ENCODE measurements at places on chromosomes 2 and 18.

GRCh38 chr18:12293831-12294230 is 14.2 kb upstream of the TUBB6 start:
- no peaks in the 10 kb centered on the region for H3K27me3 ChIP-seq
- no peaks in the 10 kb centered on the region for H3K36me3 ChIP-seq
- no peak overlapping the region for H3K4me3 ChIP-seq
- no peak overlapping the region for H3K27ac ChIP-seq
- no peak for DNase-seq
- no peaks in the 10 kb centered on the region for H3K4me1 ChIP-seq

DNA sequence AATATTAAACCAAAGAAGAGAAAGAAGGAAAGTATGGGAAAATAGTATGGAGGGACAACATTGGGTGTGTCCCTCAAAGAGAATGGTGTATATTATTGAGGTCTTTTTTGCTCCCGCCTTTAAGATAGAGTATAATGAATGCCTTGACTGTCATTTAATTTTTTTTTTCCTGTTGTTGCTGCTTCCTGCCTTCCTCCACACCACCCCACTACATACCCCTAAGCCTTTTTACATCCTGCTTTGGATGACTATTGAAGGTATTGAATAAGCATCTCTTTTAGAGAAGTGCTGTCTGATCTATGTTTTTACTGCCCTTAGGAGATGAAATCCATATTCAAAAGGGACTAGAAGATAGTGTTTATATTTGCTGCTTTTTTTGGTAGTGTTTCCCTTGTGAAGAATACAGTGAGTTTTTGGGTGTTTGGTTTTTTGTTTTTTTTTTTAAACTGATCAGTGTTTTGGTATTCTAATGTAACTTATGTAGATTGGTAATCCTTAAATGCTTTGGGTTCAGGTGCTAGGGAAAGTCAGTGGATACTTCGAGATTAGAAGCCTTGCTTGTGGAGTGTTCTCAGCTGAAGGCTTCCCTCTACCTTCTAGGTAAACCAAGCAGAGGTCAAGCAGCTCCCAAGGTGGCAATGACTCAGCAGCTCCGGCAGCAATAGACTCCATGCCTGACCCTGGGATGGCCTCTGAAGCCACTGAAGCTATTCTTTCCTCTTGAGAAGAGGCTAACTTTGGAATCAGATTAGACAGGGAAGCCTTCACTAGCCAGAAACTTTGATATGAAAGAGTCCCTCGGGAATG is 5.0 kb downstream of the FZD7 start:
- H3K4me1 ChIP-seq = peaks cover 11% of the 10 kb centered on the region
- no peak overlapping the region for H3K4me3 ChIP-seq
- peak overlapping the region; percentile 1 for H3K27ac ChIP-seq
- no peaks in the 10 kb centered on the region for H3K27me3 ChIP-seq

DNA sequence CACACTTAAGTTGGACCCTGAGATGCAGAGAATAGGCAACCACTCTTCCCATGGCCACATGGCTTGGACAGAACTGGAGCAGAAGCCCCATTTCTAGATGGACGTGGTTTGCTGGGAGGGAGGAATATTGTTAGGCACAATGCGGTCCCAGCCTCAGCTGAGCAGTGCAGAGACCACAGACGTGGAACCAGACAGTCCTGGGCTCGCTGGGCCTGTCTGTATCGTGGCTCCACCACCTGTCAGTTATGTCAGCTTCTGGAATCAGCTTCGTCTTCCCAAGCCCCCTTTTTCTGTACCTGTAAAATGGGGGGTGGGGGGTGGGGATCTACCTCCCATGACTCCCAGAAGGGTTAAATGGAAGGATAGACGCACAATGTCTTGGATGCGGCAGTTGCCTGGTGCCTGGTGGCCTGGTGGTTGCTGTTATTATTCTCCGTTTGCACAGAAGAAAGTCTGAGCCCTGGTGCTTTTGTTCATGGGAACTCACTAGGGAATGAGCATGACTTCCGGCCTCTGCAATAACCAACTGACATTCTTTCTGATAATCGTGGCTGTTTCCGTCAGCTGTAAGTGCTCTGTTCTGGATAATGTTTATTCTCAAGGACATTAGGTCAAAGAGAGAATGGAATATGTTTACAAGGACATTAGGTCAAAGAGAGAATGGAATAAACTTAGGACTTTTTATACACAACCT is 31.4 kb downstream of the COLEC11 start:
- peak; percentile 33 for DNase-seq

GRCh38 chr2:181231886-181232621 is 225.1 kb upstream of the ITGA4 start:
- H3K4me1 ChIP-seq = no peaks in the 10 kb centered on the region
- H3K27ac ChIP-seq = no peak overlapping the region
- H3K4me3 ChIP-seq = no peak overlapping the region
- no peak for DNase-seq
- H3K27me3 ChIP-seq = no peaks in the 10 kb centered on the region

DNA sequence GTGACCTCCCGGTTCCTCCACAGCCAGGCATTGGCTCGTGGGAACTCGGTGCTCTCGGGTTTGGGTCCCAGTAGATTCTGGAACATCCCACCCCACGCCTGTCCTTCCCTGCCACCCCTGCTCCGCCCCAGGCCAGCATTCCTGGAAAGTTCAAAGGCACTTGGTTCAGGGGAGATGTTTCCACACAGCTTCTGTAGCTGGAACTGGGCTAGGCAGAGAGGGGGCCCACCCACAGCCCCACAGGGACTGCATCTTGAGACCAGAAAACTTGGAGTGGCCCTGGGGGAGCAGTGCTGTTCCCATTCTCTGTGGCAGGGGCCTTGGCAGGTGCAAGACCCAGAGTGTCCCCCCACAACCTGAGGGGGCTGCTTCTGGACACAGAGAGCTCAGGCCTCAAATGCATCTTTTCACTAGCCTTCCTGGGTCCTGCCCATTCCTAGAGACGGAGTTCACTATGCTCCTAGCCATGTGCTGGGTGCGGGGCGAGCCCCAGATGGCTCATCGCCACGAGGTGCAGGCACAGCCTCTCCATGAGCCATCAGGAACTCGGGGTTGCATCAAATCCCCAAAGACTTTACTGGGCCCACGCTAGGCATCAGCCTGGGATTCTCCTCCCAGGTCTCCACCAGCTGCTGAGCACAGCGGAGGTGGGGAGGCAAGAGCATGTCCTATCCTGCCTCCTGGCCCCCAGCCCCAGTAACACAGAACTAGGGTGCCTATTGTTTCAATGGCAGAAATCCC is 68.7 kb downstream of the ZFP36L2 start:
- H3K36me3 ChIP-seq = no peaks in the 10 kb centered on the region
- peak overlapping the region; percentile 98 for H3K27ac ChIP-seq
- H3K27me3 ChIP-seq = no peaks in the 10 kb centered on the region
- DNase-seq = no peak
- H3K4me1 ChIP-seq = peaks cover 34% of the 10 kb centered on the region
- no peak overlapping the region for H3K4me3 ChIP-seq

- DNase-seq = no peak
- no peak overlapping the region for H3K27ac ChIP-seq
- H3K27me3 ChIP-seq = no peaks in the 10 kb centered on the region
- no peaks in the 10 kb centered on the region for H3K4me1 ChIP-seq
- no peak overlapping the region for H3K4me3 ChIP-seq
- H3K36me3 ChIP-seq = no peaks in the 10 kb centered on the region
Measured at GRCh38 chr2:225310745-225311144, 88.8 kb upstream of the NYAP2 start.

DNA sequence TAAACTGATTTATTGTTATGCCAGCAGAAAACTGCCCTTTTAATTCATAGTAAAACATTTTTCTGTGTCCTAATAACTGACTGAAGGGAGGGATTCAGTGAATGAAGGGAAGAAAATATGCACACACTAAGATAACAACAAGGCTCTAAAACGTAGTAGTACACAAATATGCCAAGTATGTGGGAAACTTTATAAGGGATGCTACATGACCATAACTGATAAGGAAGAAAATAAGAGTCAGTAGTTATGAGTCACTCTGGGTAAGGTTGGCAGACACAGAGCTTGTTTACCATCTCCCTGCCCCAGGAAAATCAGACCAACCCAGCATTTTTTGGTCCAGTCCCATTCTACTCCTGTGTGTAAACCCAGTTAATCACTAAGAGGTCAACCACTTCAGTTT is 124.2 kb downstream of the RPRM start:
- DNase-seq = no peak
- no peak overlapping the region for H3K27ac ChIP-seq
- no peak overlapping the region for H3K4me3 ChIP-seq
- no peaks in the 10 kb centered on the region for H3K36me3 ChIP-seq
- H3K4me1 ChIP-seq = no peaks in the 10 kb centered on the region

- H3K4me3 ChIP-seq = no peak overlapping the region
- no peaks in the 10 kb centered on the region for H3K27me3 ChIP-seq
- H3K4me1 ChIP-seq = no peaks in the 10 kb centered on the region
Measured at GRCh38 chr2:38552259-38552658, 50.5 kb downstream of the HNRNPLL start.

DNA sequence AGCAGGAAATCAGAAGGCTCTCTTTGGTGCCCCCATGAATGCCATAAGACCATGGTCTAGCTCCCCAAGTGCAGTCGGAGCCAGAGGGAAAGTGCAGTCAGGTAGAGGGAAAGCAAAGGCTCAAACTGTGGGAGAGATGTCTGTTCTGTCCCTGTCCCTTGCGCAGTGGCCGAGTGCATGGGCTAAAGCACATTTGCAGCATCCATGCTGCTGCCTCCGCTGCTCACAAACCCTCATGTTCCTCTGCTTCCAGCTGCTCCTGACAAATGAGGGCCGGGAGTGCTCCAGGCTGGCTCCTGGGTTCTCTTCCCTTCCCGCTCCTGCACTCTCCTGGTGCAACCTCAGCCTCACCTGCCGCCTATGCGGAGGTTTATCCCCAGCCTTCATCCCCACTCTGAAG is 34.2 kb downstream of the SCTR start:
- DNase-seq = no peak
- no peaks in the 10 kb centered on the region for H3K27me3 ChIP-seq
- H3K4me3 ChIP-seq = no peak overlapping the region

DNA sequence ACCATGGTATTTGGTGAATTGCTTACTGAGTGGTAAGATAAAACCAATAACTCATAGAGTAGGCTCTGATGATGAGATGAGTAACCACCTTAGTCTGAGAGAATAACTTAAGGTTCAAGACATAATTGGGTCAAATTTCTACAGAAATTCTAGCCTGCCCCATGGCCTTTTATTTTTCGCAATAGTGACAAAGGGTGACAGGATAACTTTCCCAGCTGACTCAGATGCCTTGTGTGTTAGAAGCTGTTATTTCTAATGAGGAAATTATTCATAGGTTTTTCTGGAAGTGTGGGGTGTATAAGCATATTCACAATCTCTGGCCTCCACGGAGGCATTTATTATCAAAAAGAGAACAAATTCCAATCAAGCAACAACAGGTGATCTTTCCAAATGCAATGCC is 159.0 kb downstream of the NUP35 start:
- no peaks in the 10 kb centered on the region for H3K4me1 ChIP-seq
- no peaks in the 10 kb centered on the region for H3K27me3 ChIP-seq
- H3K4me3 ChIP-seq = no peak overlapping the region
- H3K27ac ChIP-seq = no peak overlapping the region
- DNase-seq = no peak
- no peaks in the 10 kb centered on the region for H3K36me3 ChIP-seq

GRCh38 chr2:157257312-157258252 is at the start of gene GALNT5:
Gene GALNT5 (plus strand): TSS chr2:157257705. CDS start chr2:157258083, 378 bp downstream.
- peak within 1 kb of the TSS; percentile 33 for H3K27ac ChIP-seq
- H3K4me1 ChIP-seq = no peaks in the 10 kb centered on the region
- no peaks in the 10 kb centered on the region for H3K27me3 ChIP-seq
- no peaks in the 10 kb centered on the region for H3K36me3 ChIP-seq
- DNase-seq = peak; percentile 57
- H3K4me3 ChIP-seq = no peak within 1 kb of the TSS

- peaks cover 10% of the 10 kb centered on the region for H3K4me1 ChIP-seq
- no peak overlapping the region for H3K4me3 ChIP-seq
Measured at GRCh38 chr2:113167115-113167932, 6.4 kb upstream of the PSD4 start.

- H3K27me3 ChIP-seq = no peaks in the 10 kb centered on the region
- no peak overlapping the region for H3K4me3 ChIP-seq
- no peaks in the 10 kb centered on the region for H3K36me3 ChIP-seq
- no peak overlapping the region for H3K27ac ChIP-seq
Measured at GRCh38 chr2:209431701-209432100, 7.9 kb downstream of the MAP2 start.

DNA sequence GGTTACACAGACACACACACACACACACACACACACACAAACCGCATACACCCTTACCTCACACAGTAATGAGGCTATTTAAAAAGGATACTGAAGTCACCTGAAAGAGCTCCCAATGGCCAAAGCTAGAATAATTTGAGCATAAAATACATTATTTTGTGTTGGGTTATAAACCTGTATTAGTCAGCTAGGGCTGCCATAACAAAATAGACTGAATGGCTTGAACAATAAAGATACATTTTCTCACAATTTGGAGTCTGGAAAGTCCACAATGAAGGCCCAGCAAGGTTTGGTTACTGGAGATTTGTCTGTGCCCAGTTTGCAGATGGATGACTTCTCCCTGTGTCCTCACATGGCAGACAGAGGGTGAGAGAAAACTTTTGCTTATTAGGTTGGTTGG is 605.4 kb upstream of the REG3G start:
- H3K27ac ChIP-seq = no peak overlapping the region
- H3K27me3 ChIP-seq = no peaks in the 10 kb centered on the region
- no peaks in the 10 kb centered on the region for H3K4me1 ChIP-seq
- DNase-seq = no peak

- no peak overlapping the region for H3K27ac ChIP-seq
- DNase-seq = no peak
- no peaks in the 10 kb centered on the region for H3K27me3 ChIP-seq
- H3K4me1 ChIP-seq = no peaks in the 10 kb centered on the region
Measured at GRCh38 chr18:60027397-60027796, 127.6 kb downstream of the PMAIP1 start.

DNA sequence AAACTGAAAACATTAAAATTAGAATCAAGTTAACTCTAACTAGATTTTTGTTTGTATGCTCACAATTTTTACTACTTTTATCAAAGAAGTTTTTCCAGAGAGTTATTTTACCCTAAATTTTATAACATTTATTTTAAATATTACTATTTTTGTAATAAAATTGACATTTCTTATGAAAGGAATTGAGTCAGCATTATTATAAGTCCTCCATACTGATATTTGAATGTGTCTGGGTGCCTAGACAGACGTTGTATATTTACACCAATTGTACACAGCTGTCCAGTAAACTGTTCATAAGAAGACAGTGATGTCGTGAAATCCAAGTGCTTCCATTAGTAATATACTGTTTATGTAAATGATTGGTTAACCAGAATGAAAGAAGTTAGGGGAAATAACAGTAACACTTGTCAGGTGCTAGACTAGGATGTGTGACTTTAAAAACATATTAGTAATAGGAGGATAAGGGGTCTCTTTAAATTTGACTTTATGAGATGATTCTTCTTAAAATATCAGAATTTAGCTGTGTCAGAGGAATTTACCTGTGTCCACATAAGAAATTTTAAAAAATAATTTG is 73.7 kb downstream of the TANK start:
- DNase-seq = no peak
- H3K4me1 ChIP-seq = no peaks in the 10 kb centered on the region
- no peaks in the 10 kb centered on the region for H3K36me3 ChIP-seq
- H3K4me3 ChIP-seq = no peak overlapping the region
- no peak overlapping the region for H3K27ac ChIP-seq

- H3K4me3 ChIP-seq = no peak overlapping the region
- H3K27ac ChIP-seq = no peak overlapping the region
- H3K36me3 ChIP-seq = no peaks in the 10 kb centered on the region
- DNase-seq = no peak
- H3K27me3 ChIP-seq = no peaks in the 10 kb centered on the region
Measured at GRCh38 chr2:176969642-176970359, 242.8 kb upstream of the HNRNPA3 start.
